ENCODE measurements at places on chromosomes 3 and 15.

GRCh38 chr15:48385031-48385830 lies 54.0 kb downstream of the DUT start:
- DNase-seq, result no peak

DNA sequence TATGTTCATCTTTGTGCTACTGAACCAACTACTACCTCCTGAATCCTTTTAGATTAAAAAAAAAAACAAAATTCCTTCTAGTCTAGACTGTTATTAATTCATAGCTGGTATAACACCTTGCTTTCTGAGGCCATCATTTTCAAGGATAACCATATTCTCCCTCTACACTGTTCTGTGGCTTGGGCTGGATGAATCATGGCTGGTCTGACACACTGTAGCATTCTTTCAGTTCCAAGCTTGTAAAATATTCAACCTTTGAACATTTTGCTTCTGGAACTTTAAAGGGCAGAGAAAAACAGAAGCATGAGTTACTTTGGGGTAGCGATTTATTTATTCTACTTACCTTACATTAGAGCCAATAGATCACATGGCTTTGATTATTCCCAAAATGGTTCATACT lies 7.6 kb downstream of the HSPBAP1 start:
- no peak for DNase-seq

DNA sequence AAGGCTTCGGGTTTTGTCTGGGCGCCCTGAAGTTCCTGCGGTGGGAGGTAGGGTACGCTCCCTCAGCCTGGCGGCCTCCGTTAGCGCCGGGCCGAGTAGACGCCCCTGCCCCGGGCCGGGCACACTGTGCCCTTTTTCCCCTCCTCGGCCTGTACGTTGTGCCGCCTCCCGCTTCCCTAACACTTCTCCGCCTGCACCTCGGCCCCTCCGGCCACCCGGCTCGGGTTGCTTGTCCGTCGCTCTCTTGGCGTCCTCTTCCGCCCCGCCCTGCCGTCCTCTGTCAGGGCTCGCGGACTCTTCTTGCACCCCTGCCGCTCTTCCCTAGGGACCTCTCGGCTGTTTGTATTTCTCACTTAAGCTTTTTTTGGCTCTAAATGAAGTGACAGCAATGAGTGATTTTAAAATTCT lies 384 bp downstream of the KNL1 start:
- peak; percentile 61 for DNase-seq

GRCh38 chr3:155871746-155872158 lies 1.3 kb downstream of the GMPS start:
- no peak for DNase-seq

DNA sequence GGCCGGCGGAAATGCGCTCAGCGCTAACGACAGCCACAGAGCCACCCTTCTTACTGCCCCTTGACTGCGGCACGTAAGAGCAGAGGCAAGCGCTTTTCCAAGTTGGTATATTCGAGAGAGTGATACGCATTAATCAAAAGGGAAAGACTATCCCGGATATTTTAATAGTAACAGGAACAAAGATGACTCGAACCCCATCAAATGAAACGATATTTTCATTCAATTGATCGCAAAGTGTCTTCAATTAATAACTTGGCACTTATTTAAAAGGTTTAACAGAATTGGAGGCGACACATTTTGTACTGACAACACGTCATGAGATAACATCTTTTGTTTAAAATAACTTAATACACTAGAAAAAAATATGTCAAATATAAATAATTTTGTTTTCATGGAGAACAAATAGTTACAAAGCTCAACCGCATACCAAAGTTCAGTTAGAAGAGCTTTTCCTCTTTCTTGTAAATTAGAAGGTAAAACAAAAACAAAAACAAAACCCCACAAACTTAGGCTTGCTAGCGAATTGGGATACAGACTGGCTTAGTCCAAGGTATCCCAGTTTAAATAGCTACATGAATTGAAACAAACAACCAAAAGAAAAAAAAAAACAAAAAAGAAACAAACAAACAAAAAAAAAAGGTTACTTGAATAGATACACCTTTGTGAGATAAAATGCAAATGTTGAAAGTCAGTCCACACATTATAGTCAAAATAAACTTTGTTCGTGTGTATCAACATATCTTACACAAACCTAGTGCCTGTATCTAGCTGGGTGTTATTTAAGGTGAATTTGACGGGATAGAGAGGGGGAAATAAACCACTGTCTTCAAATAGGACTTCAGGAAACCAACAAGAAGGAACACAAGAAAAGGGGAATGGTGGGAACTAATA lies 10.2 kb downstream of the SHOX2 start:
- DNase-seq, result no peak

GRCh38 chr15:76391847-76392246 lies 55.3 kb downstream of the ISL2 start:
- DNase-seq, result no peak
